ENCODE measurements at places on chromosomes 5 and 9.

GRCh38 chr9:237141-237857 is 22.6 kb downstream of the DOCK8 start:
- no peak for DNase-seq

GRCh38 chr9:19876569-19877316 is 87.9 kb upstream of the SLC24A2 start:
- no peak for DNase-seq

DNA sequence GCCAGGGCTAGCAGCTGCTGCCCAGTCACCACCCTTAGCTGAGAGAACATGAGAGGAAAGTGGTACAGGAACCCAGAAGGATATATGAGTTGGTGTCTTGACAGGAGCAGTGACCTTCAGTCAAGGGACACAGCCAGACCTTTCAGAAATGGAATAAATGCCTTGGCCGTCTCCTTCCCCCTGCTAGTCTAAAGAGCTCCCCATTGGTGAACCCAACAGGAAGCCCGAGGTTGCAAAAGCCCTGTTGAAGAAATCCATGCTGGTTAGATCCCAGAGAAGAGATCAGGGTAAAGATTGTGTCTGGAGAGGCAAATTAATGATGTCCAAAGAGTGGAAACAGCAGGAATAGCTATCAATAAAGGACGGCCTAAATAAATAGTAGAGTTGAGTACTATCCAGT is 244.5 kb downstream of the NR3C1 start:
- no peak for DNase-seq

DNA sequence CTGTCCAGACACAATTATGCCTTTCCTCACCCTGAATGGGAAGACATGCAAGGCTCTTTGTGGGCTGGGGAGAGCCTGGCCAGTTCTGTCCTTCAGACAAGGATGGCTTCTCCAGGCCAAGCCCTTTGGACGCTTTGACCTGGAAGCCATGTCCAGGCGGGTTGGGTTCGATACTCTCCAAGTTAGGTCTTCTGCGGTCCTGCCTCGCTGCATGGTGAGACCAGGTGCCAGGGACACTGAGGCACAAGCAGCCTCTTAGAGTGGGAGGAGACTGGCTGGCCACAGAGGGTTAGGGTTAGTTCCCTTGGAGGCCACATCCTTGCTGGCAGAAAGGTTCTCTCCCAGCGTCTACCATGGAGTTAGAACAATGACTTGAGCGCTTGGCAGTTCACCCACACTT is 67.6 kb downstream of the SHB start:
- no peak for DNase-seq

DNA sequence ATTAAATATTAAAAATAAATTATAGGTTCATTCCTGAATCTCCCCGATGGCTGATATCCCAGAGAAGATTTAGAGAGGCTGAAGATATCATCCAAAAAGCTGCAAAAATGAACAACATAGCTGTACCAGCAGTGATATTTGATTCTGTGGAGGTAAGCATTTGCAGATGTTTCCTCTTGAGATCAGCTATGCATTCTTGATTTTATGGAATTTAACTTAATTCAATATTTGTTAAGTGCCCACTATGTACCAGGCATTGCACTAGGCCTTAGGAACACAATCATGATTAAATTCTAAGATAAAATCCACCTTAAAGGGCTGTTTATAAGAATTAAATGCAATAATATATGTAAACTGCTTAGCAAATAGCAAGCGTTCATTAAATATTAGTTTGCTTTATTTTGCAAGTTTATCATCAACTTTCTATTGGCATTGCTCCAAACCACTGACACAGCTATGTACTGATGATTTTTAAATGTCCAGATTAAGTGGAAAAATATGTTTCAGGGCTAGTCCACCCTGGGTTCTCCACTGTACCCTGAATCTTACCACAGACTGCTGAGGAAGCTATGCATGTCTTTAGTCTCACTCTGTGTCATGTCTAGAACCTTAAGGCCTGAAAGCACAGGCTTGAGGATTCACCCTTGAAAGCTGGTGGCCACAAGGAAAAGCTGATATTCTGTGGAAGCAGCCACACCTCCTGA is 33.2 kb downstream of the SLC22A4 start:
- DNase-seq: no peak

GRCh38 chr9:135701959-135702721 is at the start of gene KCNT1:
Gene KCNT1 (plus strand): TSS chr9:135702185. CDS start chr9:135702259, 74 bp downstream.
- DNase-seq: peak; percentile 77

GRCh38 chr9:114096041-114096511 is 3.0 kb downstream of the KIF12 start:
- no peak for DNase-seq

DNA sequence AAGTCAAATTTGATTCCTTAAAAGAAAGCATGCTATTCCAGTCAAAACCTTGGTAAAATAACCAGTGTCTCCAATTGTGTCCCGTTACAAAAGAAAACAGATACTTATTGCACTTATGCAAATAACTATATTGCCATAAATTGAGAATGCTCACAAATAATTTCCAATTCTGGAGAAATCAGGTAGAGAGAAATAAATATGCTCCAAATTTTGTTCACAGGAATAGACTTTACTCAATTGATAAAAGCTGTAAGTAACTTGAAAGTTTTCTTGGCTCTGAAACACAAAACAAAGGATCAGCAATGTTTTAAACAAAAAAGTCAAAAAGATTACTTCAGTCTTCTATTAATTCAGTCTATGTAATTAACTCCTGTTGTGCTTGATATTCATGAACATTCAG is 7.8 kb upstream of the DTWD2 start:
- no peak for DNase-seq

DNA sequence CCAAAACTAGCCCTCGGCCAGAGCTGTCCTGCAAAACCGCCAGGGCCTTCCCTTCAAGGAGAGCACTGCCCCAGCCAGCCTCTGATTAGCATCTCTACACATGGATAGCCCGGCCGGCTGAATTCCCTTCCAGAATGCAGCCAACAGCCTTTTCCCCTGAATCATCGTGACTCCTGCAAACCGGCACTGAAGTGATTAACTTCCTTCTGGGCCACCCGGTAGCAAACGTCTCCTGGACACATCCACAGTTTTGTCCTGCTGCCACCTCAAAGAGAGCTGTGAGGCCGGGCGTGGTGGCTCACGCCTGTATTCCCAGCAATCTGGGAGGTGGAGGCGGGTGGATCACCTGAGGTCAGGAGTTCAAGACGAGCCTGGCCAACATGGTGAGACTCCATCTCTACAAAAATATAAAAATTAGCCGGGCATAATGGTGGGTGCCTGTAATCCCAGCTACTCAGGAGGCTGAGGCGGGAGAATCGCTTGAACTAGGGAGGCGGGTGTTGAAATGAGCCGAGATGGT is 21.1 kb upstream of the EEIG1 start:
- no peak for DNase-seq

GRCh38 chr5:111299831-111300432 is 75.7 kb downstream of the CAMK4 start:
- no peak for DNase-seq

- DNase-seq: peak; percentile 53
Measured at GRCh38 chr9:75866273-75866871, 24.1 kb upstream of the PCSK5 start.

DNA sequence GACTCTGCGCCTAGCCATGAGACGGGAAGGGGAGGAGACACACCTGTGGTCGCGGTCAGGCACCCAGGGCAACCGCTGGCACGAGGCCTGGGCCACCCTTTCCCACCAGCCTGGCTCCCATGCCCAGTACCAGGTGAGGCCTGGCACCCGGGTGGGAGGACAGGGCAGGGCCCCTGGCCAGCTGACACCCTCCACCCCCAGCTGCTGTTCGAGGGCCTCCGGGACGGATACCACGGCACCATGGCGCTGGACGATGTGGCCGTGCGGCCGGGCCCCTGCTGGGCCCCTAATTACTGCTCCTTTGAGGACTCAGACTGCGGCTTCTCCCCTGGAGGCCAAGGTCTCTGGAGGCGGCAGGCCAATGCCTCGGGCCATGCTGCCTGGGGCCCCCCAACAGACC is 5.0 kb downstream of the MAMDC4 start:
- DNase-seq: no peak

DNA sequence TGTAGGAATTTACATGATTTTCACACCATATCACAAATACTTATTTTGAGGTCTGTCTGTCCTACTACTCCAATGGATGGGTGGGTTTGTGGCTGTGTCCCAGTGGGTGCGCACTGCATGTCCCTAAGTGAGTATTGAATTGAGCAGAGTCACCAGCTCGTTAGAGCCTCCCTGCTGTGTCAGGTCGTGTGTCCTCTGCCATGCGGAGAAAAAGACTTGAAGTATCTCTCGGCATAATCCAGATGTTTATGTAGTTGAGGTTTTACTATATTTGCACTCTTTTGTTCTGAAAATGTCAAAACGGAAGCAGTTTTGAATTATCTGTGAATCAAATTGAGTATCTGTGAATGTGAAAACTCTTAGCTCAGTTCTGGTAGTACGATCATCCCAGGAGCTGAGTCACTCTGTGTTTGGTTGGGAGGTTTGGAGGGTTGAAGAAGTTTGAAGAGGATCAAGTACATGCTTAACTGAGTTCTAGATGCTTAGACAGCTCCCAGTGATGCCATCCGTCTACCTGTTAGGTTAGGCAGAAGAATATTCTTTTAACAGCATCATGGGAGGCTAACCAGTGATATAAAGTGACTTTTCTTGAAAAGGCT is 194.2 kb downstream of the TENT4A start:
- no peak for DNase-seq

- DNase-seq: no peak
Measured at GRCh38 chr5:103624675-103625074, 62.1 kb upstream of the NUDT12 start.

DNA sequence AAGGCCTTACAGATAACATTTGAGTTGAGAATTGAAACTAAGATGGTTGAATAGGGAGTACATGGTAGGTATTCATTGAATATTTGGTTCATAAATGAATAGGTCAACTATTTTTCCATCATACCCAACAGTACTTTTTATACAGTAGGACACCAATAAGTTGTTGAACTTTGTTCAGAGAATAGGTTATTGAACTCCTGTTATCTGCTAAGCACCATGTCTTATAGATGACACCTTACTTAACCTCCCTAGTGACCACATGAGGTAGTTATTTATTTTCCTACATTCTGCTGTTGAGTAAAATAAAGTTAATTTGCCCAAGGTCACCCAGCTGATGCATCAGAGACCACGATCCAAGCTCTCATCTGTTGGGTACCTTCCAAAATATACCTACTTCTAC is 49.6 kb upstream of the ATP10B start:
- no peak for DNase-seq

GRCh38 chr9:132078699-132079356 is 839 bp downstream of the MED27 start:
- peak; percentile 61 for DNase-seq

DNA sequence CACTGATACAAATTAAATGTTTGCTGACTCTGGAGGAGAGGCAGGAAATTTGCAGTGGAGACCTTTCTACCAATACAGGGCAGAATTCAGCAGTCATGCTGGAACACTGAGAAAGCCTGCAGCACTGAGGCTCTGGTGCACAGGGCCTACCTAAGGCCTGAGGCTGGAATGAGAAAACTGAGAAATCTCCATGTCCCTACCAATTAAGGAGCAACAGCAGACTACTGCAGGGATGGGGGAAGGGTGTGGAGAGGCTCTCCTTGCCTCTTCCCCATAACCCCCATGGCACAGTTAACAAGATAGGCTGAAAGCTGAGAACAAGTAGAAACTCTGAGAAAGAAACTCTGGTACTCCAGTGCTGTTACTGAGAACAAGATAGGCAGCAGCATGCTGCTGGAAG is 10.5 kb downstream of the FBXO4 start:
- DNase-seq: no peak

DNA sequence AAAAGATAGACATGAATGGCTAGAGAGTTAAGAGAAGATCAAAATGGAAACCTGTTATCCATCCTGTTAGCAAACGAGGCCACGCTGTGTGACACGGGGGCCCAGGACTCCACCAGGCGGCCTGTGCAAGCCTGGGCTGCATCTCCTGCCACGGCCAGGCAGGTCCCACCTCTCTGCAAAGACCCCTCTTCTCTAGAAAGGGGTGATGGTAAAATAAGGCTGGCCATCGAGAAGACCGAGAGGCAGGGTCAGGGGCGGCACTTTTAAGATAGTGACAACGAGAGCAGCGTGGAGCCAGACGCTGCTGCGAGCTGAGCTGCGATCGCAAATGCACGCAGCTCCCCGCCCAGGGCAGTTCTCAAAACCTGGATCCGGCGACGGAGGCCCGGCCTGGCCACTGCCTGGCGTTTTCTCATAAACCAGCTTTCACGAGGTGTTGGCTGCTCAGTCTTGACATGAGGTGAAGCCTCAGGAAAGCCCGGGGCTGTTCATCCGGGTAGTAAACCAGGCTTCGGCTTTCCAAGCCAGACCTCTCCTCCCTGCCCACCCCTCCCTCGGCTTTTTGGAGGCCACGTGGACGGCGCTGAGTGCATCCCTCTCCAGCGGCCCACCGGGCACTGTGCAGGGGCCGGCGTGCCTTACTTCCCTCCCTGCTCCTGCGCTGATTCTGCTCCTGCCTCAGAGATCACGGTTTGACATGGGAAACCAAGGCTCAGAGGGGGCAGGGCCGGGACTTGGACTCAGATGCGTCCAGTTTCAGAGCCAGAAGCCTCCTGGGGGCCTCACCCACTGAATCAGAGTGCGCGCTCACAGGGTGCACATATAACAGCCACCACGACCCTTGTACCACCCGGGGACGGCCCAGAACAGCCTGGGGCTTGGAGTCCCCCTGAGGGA is 151.6 kb upstream of the PHYKPL start:
- DNase-seq: no peak

DNA sequence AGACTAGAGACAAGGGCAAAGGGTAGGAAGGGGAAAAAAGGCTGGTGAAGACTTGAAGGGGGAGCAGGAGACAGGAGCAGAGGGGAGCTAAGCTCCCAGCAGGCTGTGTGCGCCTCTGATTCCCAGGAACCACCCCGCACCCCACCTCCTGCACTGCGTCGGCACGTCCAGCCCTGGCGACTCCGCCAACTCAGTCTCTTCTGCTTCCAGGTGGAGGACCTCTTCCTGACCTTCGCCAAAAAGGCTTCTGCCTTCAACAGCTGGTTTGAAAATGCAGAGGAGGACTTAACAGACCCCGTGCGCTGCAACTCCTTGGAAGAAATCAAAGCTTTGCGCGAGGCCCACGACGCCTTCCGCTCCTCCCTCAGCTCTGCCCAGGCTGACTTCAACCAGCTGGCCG is 30.5 kb downstream of the DYNC2I2 start:
- no peak for DNase-seq

- DNase-seq: no peak
Measured at GRCh38 chr9:16206518-16206917, 653.7 kb downstream of the CCDC171 start.

DNA sequence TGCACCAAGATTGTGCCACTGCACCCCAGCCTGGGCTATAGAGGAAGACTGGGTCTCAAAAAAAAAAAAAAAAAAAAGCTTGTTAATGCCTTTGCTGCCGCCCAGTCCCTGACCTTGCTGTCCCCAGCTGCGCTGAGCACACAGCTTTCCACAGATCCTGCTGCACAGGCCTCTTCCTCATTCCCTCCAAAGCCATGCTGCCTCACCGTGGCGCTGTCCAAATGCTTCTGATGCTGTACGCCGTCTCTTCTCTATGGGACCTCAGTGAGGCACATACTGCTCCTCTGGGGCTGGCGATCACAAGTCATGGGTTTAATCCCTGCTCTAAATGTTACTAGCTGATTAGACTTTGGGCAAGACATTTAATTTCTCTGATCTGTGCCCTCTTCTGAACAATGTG is 234.1 kb downstream of the FBXL7 start:
- no peak for DNase-seq
